ENCODE measurements at places on chromosomes 1 and 21.
A peak's percentile ranks its signal among the peaks of the same experiment; 100 is the strongest.

DNA sequence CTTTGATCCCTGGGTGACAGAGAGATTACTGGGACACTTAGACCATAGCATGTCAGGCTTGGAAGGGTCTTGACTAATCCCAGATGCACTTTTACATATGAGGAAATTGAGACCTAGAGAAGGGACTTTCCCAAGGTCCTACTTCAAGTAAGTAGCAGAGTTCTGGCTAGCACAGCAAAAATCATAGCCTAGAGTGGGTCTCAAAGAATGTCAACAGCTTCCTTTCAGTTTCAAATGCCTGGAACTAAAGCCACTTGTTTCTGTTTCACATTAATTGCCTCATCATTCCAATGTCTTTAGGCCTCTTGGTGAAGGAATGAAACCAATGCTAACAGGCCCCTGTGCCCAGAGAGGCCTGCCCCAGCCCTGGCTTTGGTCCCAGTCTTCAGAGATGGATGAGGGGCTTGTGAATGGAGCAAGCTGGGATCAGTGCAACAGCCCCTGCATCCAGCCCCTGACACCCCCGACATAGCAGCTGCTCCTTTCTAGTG lies 26.6 kb downstream of the ATF3 start:
- no peak for DNase-seq

- no peak for DNase-seq
These were observed 11.2 kb downstream of the PTPRF start for GRCh38 chr1:43541721-43542401.

GRCh38 chr1:206826394-206826793 lies 39.0 kb upstream of the IL20 start:
- no peak for DNase-seq

DNA sequence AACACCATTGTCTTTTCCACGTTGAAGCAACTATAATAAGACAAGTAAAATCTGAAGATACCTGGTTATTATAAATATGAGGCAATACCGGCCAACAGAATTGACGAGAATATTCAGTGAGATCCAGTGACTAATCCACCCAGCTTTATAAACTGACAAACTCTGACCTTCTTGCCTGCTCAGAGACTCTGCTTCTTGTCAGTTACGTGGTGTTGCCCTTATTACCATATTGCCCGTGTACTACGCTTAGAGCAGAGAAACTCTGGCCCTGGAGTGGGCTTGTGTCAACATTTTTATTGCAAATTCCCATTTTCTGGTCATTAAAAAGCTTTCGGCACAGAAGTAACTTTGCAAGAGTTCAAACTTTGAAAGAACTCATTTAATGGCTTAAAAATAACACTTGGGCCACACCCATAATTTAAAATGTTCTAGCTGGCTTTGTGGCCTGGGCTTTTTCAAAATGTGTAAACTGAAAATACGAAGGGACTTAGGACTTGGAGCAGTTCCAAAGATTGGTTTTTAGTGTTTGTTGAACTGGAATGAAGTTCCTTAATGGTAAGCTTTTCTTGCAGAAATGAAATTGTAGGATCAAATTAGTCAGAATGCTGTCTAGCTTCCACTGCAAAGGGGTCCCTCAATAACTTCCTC lies 266.2 kb downstream of the LMO4 start:
- no peak for DNase-seq

DNA sequence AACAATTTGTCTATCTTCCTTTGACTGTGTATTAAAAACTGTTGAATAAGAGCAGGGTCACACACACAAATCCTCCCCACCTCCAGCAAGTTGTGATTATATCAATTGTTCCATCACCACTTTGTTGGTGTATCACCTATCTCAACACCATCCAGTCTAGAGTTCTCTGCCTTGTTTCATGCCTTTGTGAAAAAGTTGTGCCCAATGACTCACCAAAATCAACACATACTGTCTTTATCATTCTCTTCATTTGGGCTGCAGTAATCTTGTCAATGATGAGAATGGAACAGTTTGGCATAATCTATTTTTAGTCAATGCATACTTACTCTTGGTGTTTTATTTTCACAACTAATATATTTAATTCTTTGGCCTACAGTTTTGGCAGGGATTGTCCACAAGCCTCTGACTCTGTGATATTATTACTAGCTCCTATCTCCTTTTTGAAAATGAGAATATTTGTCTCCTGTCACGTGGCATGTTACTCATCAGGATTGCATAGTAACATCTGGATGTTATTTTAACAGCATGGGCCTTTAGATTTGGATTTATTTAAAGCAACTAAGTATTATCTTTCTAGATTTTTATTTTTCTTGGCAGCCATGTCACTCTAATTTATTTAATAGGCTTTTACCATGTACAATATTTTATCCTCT lies 5.1 kb downstream of the C1orf87 start:
- DNase-seq = no peak

DNA sequence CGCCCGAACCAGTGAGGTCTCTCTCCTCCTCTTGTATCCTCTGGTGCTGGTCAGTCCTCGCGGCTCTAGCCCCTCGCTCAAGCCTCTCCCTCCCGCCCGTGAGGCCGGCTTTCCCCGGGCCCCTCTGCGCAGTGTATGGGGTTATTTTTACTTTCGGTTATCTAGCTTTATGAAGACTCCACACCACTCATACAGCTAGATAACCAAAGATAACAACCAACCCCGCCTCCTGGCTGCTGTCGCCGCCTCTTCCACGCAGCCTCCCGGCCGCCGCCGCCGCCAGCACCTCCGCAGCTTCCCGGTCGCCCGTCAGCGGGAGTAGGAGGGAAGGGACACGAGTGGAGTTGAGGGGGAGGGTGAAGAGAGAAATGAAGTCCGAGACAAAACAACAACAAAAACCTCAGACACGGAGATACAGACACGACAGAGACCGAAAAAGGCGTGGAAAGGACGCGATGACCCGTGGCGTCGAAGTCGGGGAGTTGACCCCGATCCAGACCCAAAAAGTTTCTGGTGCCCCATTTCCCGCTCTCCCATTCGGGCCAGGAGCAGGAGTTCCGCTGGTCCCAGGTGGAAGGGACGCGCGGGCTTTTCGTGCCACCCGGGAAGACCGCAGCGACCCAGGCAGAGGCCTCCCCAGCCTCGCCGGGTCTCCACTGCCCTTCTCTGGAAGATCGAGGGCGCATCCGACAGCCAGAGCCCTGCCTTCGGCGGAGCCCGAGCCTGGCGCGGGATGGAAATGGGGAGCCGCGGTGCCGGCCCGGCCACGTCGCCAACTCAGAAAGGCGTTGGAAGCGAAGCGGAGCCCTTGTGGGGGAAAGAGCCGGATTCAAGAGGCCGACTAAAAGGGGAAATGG lies 51.4 kb downstream of the RHBG start:
- DNase-seq = no peak

- DNase-seq = no peak
These were observed 59.2 kb upstream of the RASAL2 start for GRCh38 chr1:178034676-178035075.

- DNase-seq = no peak
These were observed 103.0 kb upstream of the PPP2R5A start for GRCh38 chr1:212182171-212182570.

- no peak for DNase-seq
These were observed 507.6 kb downstream of the PTPRU start for GRCh38 chr1:29743931-29744330.

DNA sequence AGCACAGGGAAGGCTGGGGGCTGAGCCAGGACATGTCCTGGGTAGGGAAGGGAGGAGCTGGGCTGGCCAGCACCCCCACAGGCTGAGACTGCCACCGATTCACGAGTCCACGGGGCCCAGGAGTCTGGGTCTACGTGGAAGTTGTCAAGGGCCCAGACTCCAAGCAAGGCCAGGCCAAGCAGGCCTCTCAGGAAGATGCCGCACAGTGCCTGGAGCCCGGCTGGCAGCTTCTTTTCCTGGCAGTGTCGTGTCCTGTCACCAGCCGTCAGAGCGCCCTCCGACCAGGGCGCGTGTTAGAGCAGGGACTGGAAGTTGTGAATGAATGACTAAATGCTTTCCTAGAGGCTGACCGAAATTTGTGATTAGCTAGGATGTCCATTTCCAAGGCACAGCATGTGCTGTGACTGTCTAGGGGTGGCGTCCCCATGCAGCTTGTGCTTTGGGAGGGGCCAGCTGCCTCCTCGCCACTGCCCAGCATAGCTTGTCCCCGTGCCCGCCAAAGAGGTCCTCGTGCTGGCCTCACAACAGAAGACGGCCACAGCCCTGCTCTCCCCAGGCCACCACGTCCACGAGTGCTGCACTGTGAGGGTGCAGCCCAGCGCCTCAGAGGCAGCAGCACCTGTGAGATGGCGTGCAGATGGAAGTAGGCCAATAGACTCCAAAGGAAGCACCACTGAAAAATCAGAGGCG lies 147.4 kb upstream of the COL6A1 start:
- no peak for DNase-seq

GRCh38 chr21:17780539-17780938 lies 38.6 kb downstream of the C21orf91 start:
- DNase-seq = no peak

DNA sequence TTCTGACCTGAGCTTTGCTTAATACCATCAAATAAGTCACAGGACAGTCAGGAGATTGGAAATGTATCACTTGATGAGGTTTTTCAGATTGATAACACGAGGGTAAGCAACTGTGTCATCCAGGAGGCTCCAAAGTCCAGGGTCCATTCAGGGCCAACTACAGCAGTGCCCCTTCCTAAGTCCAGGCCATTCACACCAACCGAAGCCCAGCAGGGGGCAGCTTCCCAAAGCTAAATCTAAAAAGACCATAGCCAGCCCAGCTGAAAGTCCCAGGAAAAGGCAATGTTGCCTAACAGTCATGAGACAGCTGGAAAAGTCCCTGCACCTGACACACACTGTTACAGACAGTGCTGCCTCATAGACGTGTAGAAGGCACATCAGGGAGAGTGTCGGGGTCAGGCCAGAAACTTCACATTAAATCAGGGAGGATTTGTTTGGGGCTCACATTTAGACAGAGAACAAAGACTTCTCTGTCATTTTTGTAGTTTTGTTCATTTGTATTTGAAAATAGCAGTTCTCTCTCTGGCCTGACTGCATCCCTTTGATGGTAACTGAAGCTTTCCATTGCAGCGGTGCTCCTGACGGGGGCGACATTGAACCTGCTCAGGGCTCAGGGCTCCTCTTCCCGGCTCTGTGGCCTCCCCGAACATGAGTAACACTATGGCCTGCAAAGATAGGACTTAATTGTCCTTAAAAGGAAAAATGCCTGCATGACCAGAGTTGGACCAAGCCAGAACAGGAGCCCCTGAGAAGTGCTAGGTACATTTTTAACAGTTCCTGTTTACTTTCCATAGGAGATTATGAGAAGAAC lies 200.4 kb downstream of the NRIP1 start:
- DNase-seq = peak; percentile 19

DNA sequence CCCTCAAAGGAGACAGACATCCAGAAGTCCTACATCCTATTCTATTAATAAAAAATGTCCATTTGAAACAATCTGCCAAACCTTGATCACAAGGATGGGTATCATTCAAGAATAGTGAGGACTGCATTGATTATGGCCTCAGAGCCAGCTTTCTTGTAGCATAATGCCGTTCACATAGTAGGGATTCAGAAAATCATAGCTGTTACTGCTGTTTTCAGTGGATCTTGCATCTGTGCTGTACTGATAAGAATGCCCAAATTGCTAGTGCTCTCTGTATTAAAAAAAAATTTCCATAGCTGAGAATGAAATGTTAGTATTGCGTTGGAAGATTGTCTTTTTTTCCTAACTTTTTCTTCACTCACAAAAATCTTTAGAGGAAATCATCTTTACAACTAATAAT lies 19.1 kb downstream of the BRDT start:
- DNase-seq = no peak

- DNase-seq = no peak
These were observed 4.5 kb upstream of the DDX59 start for GRCh38 chr1:200673952-200674823.

DNA sequence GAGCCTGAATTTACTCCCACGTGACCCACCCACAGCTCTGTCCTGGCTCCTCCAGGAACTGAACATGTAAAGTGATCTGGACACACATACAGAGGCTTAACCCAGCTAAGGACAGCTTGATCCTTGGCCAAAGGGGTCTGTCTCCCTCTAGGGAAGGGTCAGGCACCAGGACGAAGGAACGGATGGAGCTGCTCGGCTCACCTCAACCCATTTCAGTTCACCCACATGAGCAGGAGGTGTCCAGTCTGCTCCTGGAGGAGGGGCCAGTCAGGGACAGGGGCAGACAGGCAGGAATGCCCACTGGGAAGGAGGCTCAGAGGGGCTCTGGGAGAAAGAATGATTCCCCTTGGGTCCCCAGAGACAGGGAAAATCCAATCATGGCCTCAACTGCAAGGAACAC lies 567.2 kb downstream of the PTPRU start:
- DNase-seq = no peak

GRCh38 chr1:213041443-213041842 lies 9.6 kb upstream of the RPS6KC1 start:
- DNase-seq = no peak

GRCh38 chr1:67463298-67463955 lies 33.2 kb upstream of the SERBP1 start:
- no peak for DNase-seq

GRCh38 chr21:17343055-17343454 lies 169.8 kb upstream of the CXADR start:
- no peak for DNase-seq

GRCh38 chr1:67672260-67672803 lies 12.7 kb upstream of the GADD45A start:
- DNase-seq = no peak

GRCh38 chr1:162389021-162389818 lies 7.7 kb downstream of the C1orf226 start:
- no peak for DNase-seq

DNA sequence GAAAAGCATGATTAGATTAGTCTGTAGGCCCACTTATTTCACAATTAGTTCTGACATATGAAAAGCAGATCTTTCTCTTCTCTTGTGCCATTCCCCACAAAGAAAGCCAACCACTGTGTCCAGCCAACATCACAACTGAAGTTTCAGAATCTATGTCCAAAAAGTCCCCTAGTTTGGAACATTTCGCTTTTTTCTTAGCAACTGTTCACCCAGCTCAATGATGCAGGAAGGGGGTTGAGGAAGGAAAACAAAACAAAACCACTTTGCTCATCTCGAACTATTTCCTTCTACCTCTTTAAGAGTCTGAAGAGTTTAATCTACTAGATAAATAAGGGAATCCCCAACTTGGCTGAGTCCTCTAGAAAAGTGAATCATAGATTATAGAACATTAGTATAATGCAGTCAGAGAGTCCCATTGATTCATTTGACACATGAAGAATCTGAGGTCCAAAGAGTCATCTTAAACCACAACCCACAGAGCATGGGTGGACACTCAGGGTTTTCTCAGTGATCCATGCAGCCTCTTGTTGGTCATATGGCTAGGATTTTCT lies 159.3 kb upstream of the SGIP1 start:
- DNase-seq = no peak

All from stimulated activated CD4-positive, alpha-beta T cell treated with anti-CD3 and anti-CD28 coated beads, TNF-alpha, amount 100 ng/mL, for 24 hours (primary cell).